ENCODE measurements at places on chromosomes 2 and 18.
A peak's percentile ranks its signal among the peaks of the same experiment; 100 is the strongest.

DNA sequence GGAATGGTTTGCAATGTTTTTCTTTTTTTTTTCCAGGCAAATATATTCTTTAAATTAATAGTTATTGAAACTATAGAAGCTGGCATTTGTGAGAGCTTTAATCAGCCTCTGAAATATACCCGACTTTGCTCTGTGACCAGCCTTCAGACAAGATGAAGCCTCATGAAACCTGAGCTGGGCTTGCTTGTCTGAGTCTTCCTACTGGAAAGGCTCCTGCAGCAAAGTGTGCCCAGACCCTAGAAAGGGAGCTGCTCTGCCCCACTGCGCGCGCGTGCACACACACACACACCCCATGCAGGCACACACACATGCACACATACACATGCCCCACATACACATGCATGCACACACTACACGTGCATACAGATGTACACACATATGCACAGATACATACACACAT, 203.3 kb upstream of the NT5C1B start:
- H3K4me1 ChIP-seq, result peaks cover 88% of the 10 kb centered on the region
- no peaks in the 10 kb centered on the region for H3K27me3 ChIP-seq
- peak; percentile 26 for DNase-seq
- no peaks in the 10 kb centered on the region for H3K36me3 ChIP-seq

- H3K4me3 ChIP-seq, result no peak overlapping the region
- H3K27me3 ChIP-seq, result no peaks in the 10 kb centered on the region
Measured at GRCh38 chr2:173841110-173841509, 124.1 kb downstream of the SP3 start.

GRCh38 chr2:8126783-8127182, 555.1 kb upstream of the ID2 start:
- H3K4me3 ChIP-seq, result no peak overlapping the region
- DNase-seq, result no peak
- no peaks in the 10 kb centered on the region for H3K36me3 ChIP-seq
- H3K27ac ChIP-seq, result no peak overlapping the region
- peaks cover 9% of the 10 kb centered on the region for H3K27me3 ChIP-seq

- H3K4me1 ChIP-seq, result peaks cover 27% of the 10 kb centered on the region
- DNase-seq, result no peak
- no peaks in the 10 kb centered on the region for H3K36me3 ChIP-seq
Measured at GRCh38 chr18:8662560-8663255, 42.6 kb upstream of the MTCL1 start.

DNA sequence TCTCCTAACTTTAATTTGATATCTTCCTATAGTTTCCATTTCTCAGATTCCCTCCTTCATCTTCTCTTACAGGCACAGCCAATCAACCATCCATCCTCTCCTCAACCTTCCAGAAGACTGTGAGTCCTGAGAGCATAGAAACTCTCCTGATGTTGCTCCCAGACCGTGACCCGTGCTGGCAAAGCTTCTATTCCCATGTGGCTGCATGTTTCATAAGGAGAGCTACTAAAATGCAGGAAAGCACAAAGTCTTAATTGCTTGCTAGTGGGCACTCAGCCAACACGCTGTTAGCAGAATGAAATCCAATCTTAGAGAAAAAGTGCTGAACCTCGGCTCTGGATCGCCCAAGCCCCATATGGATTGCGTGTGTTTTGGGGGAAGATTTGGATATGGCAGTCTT, 1244.7 kb upstream of the ZEB2 start:
- H3K27me3 ChIP-seq, result no peaks in the 10 kb centered on the region
- H3K4me3 ChIP-seq, result no peak overlapping the region
- no peak for DNase-seq
- H3K4me1 ChIP-seq, result no peaks in the 10 kb centered on the region
- H3K27ac ChIP-seq, result no peak overlapping the region

DNA sequence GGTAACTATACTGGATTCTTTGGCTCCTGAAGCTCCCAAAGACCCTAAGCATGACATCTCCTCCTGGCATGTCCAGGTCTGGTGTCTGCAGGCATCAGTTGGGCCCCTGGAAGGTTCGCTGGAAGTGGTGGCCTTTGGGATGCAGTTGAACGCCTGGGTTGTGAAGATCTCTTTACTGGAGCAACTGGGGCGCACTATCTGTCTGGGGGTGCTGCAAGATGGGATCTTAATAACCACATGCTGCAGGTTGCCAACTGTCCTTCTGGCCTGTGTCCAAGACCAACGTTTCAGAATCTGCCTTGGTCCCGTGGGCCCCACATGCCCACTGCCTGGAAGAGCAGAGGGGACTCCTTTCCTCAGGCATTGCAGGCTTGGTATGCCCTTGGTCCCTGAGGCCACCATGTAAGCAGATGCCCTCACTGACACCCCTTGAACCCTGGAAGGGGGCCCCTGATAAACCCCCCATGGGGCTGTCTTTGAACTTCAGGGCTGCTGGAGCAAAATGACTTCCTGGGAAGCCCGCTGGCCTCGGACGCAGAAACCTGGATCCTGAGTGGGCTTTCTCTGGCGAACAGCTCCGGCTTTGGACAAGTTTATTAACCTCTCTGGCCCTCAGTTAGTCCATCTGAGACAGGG, 101.9 kb downstream of the TWIST2 start:
- peaks cover 8% of the 10 kb centered on the region for H3K27me3 ChIP-seq
- H3K4me1 ChIP-seq, result peaks cover 20% of the 10 kb centered on the region
- no peak for DNase-seq
- H3K36me3 ChIP-seq, result no peaks in the 10 kb centered on the region
- H3K4me3 ChIP-seq, result no peak overlapping the region
- H3K27ac ChIP-seq, result no peak overlapping the region

GRCh38 chr2:119488245-119489214, 35.8 kb downstream of the SCTR start:
- H3K27me3 ChIP-seq, result peaks cover 7% of the 10 kb centered on the region
- H3K27ac ChIP-seq, result no peak overlapping the region
- H3K36me3 ChIP-seq, result no peaks in the 10 kb centered on the region
- no peak overlapping the region for H3K4me3 ChIP-seq
- H3K4me1 ChIP-seq, result peaks cover 76% of the 10 kb centered on the region

DNA sequence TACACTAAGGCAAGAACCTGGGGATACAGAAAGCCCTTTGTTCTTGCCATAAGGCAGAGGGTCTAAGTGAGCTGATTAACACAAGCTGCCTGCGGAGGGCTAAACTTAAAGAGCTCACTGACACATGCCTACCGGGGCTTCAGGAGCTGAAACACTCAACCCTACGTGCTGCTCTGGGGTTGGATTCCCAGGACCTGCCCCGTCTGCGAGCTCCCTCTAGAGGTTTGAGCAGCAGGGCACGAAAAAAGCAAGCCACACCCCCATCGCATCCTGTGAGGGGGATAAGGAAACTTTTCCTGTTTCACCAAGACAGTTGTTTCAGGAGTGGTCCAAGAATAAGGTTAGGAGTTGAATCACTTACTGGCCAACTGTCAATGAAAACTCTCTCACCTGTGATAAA, 562.1 kb downstream of the TMX3 start:
- H3K4me3 ChIP-seq, result no peak overlapping the region
- peak overlapping the region; percentile 47 for H3K27ac ChIP-seq
- H3K27me3 ChIP-seq, result no peaks in the 10 kb centered on the region
- DNase-seq, result no peak
- peaks cover 5% of the 10 kb centered on the region for H3K4me1 ChIP-seq
- H3K36me3 ChIP-seq, result no peaks in the 10 kb centered on the region

GRCh38 chr2:207974216-207974605, 51.1 kb downstream of the PLEKHM3 start:
- peaks cover 20% of the 10 kb centered on the region for H3K4me1 ChIP-seq
- H3K36me3 ChIP-seq, result no peaks in the 10 kb centered on the region
- H3K4me3 ChIP-seq, result no peak overlapping the region
- DNase-seq, result no peak

DNA sequence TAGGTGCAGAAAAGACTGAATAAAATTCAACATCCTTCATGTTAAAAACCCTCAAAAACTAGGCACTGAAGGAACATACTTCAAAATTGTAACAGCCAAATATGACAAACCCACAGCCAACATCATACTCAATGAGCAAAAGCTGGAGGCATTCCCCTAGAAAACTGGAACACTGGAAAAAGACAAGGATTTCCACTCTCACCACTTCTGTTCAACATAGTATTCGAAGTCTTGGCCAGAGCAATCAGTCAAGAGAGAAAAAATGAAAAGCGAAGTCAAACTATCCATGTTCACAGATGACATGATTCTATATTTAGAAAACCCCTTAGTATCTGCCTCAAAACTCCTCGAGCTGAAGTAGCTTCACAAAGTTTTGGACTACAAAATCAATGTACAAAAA, 282.3 kb downstream of the PID1 start:
- H3K4me3 ChIP-seq, result no peak overlapping the region
- no peak for DNase-seq
- no peaks in the 10 kb centered on the region for H3K4me1 ChIP-seq
- H3K27me3 ChIP-seq, result peaks cover 6% of the 10 kb centered on the region
- H3K36me3 ChIP-seq, result no peaks in the 10 kb centered on the region
- H3K27ac ChIP-seq, result no peak overlapping the region

DNA sequence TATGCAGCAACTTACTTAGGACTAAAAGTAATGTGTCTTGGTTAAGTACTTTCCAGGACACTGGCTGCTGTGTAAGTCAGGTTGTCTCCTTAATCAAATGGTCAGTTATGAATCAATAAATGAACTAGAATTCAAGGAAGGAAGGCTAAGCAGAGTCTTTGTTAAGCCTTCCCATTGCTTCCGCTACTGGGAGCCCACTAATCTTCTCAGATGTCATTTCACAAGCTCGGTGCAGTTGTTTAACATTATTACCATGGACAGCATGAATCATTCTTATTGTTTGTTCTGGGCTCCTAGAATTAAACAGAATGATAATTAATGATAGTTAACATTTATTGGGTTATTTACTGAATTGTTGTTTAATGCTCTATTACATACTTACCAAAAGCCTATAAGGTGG, 26.0 kb upstream of the MEIS1 start:
- no peak overlapping the region for H3K4me3 ChIP-seq
- DNase-seq, result no peak
- no peak overlapping the region for H3K27ac ChIP-seq
- no peaks in the 10 kb centered on the region for H3K27me3 ChIP-seq
- no peaks in the 10 kb centered on the region for H3K36me3 ChIP-seq

DNA sequence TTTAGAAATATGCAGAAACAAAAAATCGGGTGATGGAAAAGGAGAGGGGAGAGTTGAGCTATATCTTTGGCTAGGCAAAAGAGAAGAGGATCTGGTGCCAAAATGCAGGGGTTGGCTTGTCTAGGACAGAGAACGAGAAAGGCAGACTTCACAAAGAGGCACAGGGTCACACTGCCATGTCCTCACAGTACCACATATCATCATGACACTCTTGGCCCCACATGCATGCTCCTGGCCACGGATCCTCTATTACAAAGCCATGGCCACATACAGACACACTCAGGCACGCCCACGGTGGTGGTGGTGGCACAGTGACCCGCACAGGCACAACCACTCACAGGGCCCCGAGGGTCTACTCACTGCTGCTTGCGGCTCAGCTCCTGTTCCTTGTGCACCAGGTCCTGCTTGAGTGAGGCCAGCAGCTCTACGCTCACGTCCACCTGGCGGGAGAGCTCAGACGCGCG, 15.9 kb downstream of the FBXO41 start:
- peaks cover 10% of the 10 kb centered on the region for H3K4me1 ChIP-seq
- no peak overlapping the region for H3K27ac ChIP-seq
- H3K27me3 ChIP-seq, result peaks cover 64% of the 10 kb centered on the region
- no peak for DNase-seq

GRCh38 chr2:9201185-9201891, 5.3 kb upstream of the ASAP2 start:
- peaks cover 6% of the 10 kb centered on the region for H3K27me3 ChIP-seq
- no peaks in the 10 kb centered on the region for H3K36me3 ChIP-seq
- H3K27ac ChIP-seq, result no peak overlapping the region
- DNase-seq, result no peak

GRCh38 chr2:193517615-193518014, 1322.9 kb upstream of the TMEFF2 start:
- no peak overlapping the region for H3K27ac ChIP-seq
- no peak overlapping the region for H3K4me3 ChIP-seq
- peaks cover 10% of the 10 kb centered on the region for H3K27me3 ChIP-seq

GRCh38 chr2:223735035-223735640, 102.2 kb downstream of the AP1S3 start:
- H3K27me3 ChIP-seq, result peaks cover 4% of the 10 kb centered on the region
- DNase-seq, result no peak
- H3K36me3 ChIP-seq, result peaks cover 5% of the 10 kb centered on the region
- no peak overlapping the region for H3K4me3 ChIP-seq
- no peak overlapping the region for H3K27ac ChIP-seq

- no peak for DNase-seq
- no peak overlapping the region for H3K27ac ChIP-seq
- H3K27me3 ChIP-seq, result no peaks in the 10 kb centered on the region
Measured at GRCh38 chr2:15421753-15422152, 139.4 kb downstream of the NBAS start.

DNA sequence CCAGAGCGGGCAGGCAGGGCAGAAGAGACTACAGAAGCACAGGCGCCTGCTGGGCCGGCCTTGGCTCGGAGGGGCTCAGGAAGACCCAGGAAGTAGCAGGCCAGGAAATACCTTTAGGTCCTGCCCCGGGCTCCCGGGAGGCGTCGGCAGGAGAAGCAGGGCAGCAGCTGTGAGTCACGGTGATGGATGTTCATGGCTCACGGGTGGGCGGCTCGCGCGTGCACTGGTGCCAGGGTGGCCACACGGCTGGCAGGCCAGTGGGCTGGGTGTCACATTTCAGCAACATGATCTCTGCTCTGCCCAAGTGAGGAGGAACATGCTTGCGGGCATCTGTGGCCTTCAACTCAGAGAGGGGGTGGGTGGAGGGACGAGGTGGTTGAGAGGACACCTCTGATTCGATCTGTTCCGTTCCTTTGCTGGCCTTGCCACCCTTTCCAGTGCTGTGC, 139.3 kb downstream of the KLHL29 start:
- peak overlapping the region; percentile 48 for H3K27ac ChIP-seq
- H3K4me3 ChIP-seq, result peak overlapping the region; percentile 19
- H3K4me1 ChIP-seq, result peaks cover 61% of the 10 kb centered on the region
- H3K27me3 ChIP-seq, result peaks cover 12% of the 10 kb centered on the region
- peak; percentile 54 for DNase-seq
- no peaks in the 10 kb centered on the region for H3K36me3 ChIP-seq

DNA sequence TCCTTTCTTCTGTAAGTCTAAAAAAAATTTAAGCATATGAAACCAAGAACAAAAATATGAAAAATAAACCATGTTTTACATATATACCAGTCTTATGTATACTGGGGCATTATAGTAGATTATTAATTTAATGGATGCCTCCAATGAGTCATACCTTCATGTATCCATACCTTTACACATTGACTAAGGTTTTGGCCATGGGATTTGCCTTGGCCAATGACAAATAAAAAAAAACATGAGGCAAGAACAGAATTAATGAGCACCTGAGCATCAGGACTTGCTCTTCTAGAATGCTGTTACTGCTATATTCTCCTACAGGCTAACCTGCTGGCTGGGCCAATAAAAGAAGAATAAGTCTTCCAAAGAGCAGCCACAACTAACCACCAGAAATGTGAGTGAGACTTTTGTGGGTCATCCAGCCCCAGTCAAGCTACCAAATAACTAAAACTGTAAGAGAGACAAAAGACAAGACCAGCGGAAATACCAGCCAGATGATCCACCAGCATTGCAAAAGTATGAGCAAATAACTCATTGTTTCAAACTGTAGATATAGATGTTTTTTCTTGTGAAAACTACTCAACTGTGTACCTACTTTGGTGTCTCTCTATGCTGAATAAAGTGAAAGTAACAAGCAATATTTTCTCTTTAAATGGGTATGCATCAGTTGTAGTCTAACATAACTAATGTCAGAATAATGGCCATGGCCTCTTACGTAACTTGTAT, 749.6 kb upstream of the VRK2 start:
- no peaks in the 10 kb centered on the region for H3K36me3 ChIP-seq
- no peak for DNase-seq
- H3K27ac ChIP-seq, result no peak overlapping the region
- no peaks in the 10 kb centered on the region for H3K27me3 ChIP-seq
- H3K4me1 ChIP-seq, result no peaks in the 10 kb centered on the region
